ENCODE measurements at places on chromosomes 5 and 9. TPM values are rescaled to one million over a fixed set of nuclear protein-coding genes. Genes with fewer than 3 reads are reported as not detected.
A peak's percentile ranks its signal among the peaks of the same experiment; 100 is the strongest.

GRCh38 chr5:23389291-23390101 lies 117.9 kb upstream of the PRDM9 start:
- no peak for DNase-seq

- DNase-seq, result no peak
These were observed 31.4 kb upstream of the TMOD1 start for GRCh38 chr9:97470076-97470475.

GRCh38 chr5:102279711-102280110 lies 16.4 kb downstream of the SLCO4C1 start:
- DNase-seq, result no peak

GRCh38 chr9:7081065-7081600 lies 323.4 kb downstream of the KDM4C start:
- no peak for DNase-seq

DNA sequence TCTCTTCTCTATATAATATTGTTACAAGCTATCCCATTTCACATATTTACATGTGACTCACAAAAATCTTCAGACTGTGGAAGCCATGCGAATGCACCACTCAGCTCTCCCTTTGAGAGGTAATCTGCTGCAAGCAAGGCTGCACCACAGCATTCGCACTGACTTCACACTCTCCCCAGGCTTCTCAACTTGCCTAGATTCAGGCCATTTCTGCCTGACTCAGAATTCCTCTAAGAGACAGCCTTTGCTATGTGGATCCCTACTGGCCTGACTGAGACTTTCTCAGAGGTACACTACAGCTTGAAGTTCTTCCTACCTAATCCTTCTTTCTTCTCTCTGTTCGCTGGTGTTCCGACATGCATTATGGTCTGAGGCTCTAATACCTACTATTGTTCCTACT lies 21.1 kb upstream of the DMRTA1 start:
- no peak for DNase-seq

- DNase-seq, result peak; percentile 10
These were observed 18.9 kb downstream of the TRIP13 start for GRCh38 chr5:911601-912000.

DNA sequence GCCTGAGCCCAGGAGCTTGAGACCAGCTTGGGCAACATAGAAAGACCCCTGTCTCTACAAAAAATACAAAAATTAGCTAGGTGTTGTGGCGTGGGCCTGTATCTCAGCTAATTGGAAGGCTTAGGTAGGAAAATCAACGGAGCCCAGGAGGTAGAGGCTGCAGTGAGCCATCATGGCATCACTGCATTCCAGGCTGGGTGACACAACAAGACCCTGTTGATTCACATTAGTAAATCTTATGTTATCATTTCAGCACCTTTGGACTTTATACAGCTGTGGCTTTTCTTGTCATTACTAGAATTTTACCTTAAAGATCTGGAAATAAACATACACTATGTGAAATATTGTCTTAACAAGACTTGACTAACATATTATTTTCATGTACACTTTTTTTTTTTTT lies 185.0 kb downstream of the ZNF608 start:
- DNase-seq, result no peak

DNA sequence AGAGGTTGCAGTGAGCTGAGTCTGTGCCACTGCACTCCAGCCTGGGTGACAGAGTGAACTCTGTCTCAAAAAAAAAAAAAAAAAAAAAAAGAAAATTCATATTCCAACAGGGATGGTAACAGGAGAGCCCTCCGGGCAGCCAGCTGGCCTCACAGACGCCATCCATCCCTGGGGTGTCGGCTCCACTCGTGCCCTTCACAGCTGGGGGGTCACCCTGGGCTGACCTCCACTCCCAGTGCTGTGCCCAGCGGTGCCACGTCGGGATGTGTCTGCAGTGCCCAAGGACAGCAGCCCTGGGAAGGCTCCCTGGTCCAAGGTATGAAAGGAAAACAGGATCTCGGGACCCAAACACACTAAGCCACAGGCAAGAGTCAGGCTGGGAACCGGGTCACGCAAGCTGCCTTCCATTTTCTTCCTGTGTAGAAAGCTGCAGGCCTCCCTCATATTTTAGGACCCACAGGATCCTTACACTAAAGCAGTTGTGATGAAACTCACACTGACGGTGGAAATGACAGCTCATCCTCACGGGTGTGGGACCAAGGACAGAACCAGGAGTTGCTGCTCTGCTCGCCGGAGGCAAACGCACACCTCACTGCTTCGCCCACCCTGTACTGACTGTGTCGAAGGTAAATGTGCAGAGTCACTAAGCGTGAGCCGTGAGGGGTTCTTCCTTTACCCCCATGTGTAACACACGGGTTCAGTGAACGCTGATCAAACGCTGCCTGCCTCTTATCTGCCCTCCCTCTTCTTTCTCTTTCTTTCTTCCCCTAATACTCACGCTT lies 5.3 kb downstream of the SLC12A7 start:
- no peak for DNase-seq

- peak; percentile 10 for DNase-seq
These were observed 968 bp downstream of the NKD2 start for GRCh38 chr5:1009359-1010180.

The IL5 gene
- not detected for total RNA-seq

The RNF208 gene
- total RNA-seq, result 14.5 TPM

The ZNF454 gene
- 4.2 TPM for total RNA-seq
